ENCODE measurements at places on chromosomes 12 and 14.

GRCh38 chr12:45518291-45519235 is 210.9 kb upstream of the ARID2 start:
- no peak for DNase-seq

DNA sequence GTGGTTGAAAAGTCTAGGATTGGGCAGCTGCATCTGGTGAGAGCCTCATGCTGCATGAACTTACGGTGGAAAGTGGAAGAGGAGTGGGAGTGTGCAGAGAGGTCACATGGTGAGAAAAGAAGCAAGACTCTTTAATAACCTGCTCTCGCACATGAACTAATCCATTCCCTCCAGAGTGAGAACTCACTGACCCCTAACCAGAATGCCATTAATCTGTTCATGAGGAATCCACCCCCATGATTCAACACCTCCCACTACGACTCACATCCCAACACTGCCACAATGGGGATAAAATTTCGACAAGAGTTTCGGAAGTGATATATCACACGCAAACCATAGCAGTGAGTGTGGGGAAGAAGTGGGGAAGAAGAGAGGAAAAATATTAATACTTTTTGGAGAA is 377.4 kb downstream of the NAV3 start:
- DNase-seq: no peak

- DNase-seq: no peak
Observed at GRCh38 chr14:21668377-21668776, 5.2 kb downstream of the OR4E1 start.

DNA sequence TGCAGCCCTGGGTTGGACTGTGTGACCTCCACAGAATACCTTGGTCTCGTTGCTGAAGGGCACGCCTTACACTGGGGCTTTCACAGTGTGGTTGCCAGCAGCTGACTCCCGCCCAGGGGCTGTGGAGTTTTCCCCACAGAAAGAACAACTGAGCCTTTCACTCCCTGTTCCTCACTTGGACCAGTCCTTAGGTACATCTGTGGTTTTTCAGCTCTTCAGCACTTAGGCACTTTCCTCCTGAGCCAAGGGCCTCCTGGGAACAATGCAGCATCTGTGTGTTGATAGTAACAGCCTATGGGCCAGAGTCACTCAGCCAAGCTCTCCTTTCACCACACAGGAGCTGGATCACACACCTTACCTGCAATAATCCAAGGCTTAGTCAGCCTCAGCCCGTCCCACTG is 25.0 kb downstream of the ERP27 start:
- DNase-seq: no peak

DNA sequence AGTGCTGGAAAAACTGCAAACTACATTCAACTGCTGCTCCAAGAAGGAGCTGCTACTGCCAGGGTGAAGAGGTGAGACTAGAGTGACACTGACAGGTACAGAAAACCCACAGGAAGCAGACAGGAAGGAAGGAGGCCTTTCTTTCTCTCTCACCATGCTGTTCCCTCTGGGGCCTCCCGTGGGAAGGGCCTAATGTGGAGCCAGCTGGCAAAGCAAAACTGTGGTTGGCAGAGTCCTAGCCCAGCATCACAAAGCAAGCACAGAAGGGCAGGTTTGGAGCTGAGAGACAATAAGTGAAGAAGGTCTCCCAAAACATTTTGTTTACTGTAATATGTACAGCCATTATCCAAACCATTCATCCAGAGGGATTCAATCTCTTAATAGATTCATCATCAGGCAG is 122.5 kb upstream of the MAX start:
- no peak for DNase-seq
